ENCODE measurements at places on chromosomes 4 and X.

GRCh38 chr4:10731690-10732089 lies 47.1 kb upstream of the CLNK start:
- no peak for ATAC-seq

- ATAC-seq, result peak; percentile 59
These were observed 82.8 kb downstream of the CPZ start for GRCh38 chr4:8675383-8675782.

GRCh38 chrX:33906971-33907370 lies 225.1 kb downstream of the FAM47A start:
- no peak for ATAC-seq

GRCh38 chr4:5277079-5277478 lies 225.8 kb downstream of the STK32B start:
- ATAC-seq, result peak; percentile 87

DNA sequence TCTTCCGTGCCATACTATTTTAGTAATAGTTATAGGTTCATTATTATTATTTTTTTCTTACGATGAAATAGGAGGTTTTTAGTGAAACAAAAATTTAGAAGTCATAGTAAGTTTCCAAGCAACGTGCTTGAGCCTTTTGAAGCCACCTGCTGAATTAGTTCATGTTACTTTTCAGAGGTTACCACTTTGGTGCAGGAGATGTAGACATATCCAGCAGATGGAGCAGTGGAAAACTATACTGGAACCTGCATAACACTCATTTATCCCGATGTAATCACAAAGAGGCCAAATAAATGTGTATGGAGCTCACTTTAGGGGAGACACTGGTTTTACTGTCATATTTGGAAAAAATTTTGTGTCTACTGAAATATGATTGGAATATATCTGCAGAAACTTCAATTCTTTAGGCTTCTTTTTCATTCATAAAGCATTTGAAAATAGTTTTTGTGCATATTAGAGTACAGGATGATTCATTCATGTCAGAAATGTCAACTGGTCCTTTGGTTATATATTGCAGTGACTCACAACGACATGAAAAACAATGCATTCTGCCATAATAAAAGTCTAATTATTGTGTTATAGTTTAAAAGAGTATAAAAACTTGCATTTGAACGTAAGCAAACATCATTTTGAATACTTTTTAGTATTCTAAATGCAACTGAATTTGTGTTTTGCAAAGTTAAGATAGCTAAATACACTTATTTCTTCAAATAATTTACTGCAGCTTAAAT lies 2182.9 kb upstream of the TENM3 start:
- ATAC-seq, result no peak

DNA sequence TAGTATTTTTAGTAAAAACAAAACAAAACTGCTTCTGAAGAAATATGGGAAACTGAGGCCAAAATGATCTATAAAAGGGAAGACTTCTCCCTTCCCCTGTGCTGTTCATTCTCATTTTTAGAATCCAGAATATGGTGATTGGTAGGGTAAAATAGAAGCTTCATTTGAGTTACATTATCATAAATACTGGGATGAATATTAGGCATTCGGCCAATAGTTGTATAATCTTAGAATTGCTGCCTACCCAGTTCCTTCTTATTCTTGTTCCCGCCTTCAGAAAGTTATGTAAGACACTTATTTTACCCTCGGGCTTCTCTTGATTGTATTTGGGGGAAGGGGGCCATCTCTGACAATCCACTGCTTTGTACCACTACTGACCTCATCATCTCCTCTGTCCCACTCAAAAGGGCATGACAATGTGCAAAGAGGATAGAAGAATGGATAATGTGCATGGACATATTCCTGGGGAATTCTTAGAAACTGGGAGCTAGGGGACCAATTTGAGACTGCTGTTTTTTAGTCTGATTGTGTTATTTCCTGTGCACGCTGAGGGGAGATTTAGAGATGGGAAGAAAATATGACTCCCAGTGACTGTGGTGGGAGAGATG lies 588 bp downstream of the ART3 start:
- ATAC-seq, result no peak

GRCh38 chr4:110787109-110787508 lies 164.2 kb upstream of the PITX2 start:
- ATAC-seq, result no peak

- no peak for ATAC-seq
These were observed 136.2 kb downstream of the BTC start for GRCh38 chr4:74658116-74658515.

GRCh38 chr4:65825116-65825753 lies 154.9 kb upstream of the EPHA5 start:
- ATAC-seq, result peak; percentile 72

GRCh38 chrX:19805046-19805690 lies 82.2 kb downstream of the SH3KBP1 start:
- ATAC-seq, result no peak

DNA sequence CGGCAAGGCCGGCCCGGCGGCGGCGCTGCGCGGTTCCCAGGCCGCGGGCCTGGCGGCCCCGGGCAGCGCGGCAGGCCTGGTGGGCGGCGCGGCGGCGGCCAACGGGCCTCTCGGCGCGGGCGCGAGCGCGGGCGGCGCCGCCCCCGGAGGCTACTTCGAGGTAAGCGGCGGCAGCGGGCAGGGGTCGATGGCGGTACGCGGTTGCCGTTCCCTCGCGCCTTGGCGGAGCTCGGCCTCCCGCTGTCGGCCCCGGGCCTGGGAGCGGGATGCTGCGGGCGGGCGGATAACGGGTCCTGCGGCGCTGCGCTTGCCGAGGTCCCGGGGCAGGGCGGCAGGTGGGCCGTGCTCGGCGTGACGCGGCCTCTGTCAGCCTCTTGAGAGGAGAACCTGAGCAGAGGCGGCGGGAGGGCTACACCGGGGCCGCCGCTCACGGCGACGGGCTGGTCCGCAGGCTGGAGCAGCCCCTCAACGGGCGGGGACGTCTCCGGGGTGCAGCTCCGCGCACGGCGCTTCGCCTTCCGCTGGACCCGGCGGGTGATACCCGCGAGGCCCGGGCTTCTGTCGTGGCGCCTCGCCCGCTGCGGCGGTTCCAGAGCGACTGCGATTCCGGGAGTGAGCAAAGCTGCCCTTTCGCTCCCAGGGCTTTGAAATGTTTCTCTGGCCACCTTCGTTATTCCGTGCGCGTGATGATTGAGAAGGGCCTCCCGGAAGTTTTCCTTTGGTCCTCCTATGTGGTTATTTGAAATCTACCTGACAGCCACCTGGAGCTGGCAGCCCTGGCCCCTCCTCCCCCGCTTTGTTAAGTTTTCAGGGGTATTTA lies 774 bp downstream of the FAM193A start:
- ATAC-seq, result peak; percentile 8

GRCh38 chrX:18753631-18754030 lies 46.2 kb downstream of the PPEF1 start:
- no peak for ATAC-seq

DNA sequence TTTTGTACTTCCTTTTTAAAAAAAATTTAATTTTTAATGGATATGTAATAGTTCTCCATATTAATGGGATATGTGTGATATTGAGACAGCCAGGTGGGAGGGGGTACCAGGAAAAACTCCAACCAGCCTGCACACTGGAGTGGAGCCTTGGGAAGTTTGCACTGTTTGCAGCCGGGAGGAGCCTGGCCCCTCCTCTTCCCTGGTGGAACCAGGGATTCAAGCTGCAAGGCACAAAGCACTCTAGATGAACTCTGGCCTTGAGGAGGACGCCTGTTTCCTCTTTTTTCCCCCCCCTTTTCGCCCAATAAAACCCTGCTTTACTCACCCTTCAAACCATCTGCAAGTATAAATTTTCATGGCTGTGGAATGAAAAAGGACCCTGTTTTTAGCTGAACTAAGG lies 48.2 kb upstream of the GC start:
- no peak for ATAC-seq

Data from motor neuron (in vitro differentiated cells).